Astrocyte of the hippocampus (primary cell): ENCODE measurements at places on chromosomes 2 and 18.
A peak's percentile ranks its signal among the peaks of the same experiment; 100 is the strongest.

- no peak for DNase-seq
These were observed 1.9 kb upstream of the UXS1 start for GRCh38 chr2:106195981-106196380.

DNA sequence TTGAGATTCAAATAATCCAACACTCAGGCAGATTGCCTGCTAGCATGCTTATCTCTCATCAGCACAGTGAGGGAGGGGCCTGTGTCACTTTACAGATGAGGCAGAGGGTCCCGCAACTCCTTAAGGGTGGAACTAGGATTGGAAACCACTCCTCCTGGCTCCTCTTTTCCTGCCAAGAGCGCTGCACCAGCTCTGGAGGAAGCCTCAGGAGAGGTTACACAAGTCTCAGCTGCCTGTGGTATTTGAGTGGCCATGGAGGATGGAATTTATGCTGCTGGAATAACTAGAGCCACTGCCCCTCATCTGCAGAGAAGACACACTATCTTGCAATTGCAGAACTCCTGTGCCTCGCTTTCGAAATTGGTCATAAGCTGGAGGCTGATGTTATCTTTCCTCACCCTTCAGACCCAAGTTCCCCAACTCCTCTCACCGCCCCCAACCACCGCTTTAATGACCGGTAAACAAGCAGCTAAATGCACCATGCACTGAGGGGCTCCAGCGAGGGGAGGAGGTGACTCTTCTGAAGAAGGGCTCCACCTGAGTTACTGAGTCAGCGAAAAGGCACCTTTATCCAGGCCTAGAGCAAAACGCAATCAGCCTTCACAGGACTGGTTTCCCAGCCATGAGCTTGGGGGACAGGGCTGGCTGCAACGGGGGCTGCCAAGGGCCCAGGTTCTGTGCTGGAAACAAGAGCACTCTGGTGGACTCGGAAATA is 245.8 kb downstream of the SOX11 start:
- DNase-seq = peak; percentile 34

DNA sequence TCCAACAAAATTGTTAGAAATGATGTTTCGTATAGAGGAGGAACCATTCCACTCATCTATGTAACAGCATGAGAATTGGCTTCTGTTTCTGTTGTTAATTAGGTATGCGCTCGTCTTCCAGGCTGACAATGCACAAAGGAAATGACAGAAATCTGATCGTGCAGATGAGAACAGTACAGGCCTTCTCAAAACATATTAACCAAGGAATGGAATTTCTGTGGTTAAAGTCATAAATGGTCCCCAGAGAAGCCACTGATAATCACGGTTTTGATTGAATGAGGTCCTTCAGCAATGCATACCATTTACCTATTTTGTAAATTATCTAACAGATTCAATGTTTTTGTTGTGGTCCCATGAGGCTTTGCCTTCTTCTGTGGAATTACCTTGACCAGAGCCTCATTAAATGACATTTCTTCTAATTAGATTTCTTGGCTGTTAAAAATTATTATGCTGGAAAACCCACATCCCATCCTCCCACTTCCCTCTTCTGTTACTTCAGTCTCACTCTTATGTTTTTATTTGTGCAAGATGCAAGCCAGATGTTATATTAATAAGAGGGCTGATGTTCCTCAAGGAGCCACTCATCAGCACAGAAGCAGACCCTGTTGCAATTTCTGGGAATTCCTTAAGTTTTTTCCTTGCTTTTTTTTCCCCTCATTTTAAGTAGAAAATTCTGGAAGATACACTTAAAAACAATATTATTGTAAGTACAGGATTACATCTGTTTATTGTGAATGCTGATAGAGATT is 395.8 kb downstream of the PID1 start:
- peak; percentile 5 for DNase-seq

GRCh38 chr18:67644226-67644625 is 127.7 kb upstream of the DSEL start:
- DNase-seq = no peak

- DNase-seq = no peak
These were observed 374.8 kb downstream of the SLC4A3 start for GRCh38 chr2:220002251-220002650.

DNA sequence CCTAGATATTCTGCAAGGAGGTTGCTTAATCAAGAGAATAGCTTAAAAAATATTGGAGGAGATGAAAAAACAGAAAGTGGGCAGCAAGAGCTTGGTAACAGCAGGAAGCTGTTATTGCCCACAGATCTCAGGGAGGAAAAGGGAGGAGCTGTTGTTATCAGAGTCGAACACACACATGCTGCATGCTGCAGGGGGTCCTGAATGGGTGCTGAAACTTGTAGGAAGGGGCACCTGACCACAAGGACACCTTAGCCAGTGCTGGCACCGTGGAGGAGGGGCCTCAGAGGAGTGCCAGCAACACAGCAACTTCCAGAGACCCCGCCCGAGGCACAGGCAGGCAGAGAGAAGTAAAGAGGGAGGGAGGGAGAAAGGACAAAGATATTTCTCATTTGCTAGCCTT is 332.9 kb downstream of the SOCS6 start:
- no peak for DNase-seq

DNA sequence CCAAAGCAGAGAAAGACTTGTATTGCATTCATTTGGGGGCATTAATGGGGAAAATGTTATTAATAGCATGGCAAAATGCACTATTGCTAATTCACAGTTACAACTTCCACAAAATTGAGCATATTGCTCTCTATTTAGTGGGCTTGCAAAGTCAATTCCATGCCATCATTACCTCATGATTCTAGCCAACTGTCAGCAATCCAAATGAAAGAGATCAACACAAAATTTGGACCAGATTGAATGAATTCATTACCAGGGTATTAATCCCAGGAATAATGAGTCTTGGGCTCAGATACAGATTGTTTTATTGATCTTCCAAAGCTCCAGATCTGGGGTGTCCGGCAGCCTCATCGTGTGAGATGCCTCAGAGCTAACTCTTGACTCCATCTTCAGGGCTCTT is 38.3 kb downstream of the NXPH2 start:
- no peak for DNase-seq

GRCh38 chr2:189540551-189540950 is 40.0 kb downstream of the SLC40A1 start:
- DNase-seq = no peak

GRCh38 chr2:9288233-9288632 is 81.6 kb downstream of the ASAP2 start:
- peak; percentile 84 for DNase-seq

DNA sequence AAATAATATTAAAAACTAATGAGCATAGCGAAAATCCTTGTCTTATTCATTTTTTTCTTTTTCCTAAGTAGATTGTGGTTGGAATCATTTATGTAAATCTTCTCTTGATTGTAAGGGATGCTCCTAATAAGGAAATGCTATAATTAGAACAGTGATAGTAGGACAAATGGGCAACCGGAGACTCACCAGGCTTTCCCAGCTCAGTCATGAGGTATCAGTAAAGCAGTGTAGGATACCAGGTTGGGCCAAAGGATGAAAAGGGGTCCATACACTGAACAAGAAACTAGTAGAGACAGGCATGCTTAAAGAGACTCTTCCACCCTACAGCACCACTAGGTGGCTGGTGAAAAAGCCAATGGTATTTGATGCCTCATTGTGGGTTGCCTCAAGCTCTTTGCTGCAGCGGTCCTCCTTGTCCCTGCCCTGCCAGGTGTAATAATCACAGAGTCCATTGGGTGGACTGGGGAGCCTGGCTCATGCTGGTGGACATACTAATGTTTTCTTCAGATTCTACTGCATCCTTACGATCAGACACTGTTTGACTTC is 71.4 kb upstream of the FAM98A start:
- no peak for DNase-seq

DNA sequence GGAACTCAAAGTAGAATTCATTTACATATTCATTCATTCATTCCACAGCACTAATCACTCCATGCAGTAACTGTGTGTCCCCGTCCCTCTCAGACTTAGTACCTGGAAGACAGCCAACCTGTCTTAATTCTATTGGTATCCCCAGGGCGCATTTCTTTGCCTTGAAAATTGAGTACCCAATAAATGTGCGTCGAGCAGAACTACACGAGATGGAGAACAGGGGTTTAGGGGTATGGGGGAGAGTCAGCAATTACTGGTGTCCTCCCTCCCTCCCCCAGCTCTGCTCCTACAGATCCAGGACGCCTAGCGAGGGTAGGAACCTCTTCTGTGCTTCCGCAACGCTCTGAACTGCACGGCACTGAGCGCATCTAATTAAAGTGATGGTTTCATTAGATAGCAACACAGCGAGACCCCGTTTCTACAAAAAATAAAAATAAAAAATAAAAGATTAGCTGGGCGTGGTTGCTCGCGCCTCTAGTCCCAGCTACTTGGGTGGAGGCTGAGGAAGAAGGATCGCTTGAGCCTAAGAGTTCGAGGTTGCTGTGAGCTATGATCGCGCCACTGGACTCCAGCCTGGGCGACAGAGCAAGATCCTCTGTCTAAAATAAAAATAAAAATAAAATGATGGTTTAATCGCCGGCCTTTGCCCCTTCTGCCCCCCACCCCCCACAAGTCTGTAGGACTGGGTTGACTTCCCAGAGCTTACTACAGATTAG is 614 bp upstream of the FKBP1B start:
- peak; percentile 15 for DNase-seq

- DNase-seq = no peak
These were observed 2.1 kb downstream of the DPYSL5 start for GRCh38 chr2:26850000-26850431.

GRCh38 chr2:55150834-55151233 is 81.3 kb downstream of the CLHC1 start:
- no peak for DNase-seq

- DNase-seq = peak; percentile 42
These were observed 7.8 kb downstream of the MTHFD2 start for GRCh38 chr2:74206180-74206688.

DNA sequence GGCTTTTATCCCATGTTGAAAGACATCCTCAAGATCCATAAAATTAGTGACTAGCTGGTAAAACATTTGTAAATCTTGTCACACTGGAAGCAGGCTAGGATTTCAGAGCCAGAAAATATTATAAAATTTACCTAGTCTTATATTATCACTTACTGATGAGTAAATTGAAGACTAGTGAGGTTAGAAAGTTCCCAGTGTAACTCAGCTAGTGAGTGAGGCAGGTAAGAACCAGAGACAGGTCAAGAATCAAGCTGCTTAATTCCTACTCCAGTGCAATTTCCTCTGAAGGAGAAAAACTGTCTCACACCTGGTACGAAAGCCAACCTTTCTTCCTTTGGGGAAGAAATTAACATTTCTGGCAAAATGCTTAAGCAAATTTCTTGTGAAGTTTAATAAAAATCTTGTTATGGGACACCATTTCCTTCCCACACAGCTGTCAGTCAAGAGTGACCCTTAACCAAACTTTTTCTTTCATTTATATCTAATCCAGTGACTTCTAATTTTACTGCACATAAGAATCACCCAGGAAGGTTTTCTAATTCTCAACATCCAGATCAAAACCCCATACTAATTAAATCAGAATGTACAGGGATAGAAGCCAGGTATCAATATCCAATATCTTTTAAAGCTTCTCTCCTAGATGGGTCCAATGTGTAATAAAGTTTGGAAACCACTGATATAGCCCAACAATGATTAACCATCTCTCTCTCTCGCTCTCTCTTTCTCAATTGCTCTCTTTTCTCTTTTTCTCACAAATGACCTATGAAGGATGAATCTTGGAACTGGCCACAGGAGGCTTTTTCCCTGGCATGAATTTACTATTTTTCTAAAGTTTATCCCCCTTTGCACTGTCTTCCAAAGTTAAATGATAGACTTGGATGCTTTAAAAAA is 264.3 kb upstream of the SLC39A10 start:
- no peak for DNase-seq
